Stimulated activated naive CD4-positive, alpha-beta T cell (primary cell): ENCODE measurements at places on chromosomes 1 and 21.

DNA sequence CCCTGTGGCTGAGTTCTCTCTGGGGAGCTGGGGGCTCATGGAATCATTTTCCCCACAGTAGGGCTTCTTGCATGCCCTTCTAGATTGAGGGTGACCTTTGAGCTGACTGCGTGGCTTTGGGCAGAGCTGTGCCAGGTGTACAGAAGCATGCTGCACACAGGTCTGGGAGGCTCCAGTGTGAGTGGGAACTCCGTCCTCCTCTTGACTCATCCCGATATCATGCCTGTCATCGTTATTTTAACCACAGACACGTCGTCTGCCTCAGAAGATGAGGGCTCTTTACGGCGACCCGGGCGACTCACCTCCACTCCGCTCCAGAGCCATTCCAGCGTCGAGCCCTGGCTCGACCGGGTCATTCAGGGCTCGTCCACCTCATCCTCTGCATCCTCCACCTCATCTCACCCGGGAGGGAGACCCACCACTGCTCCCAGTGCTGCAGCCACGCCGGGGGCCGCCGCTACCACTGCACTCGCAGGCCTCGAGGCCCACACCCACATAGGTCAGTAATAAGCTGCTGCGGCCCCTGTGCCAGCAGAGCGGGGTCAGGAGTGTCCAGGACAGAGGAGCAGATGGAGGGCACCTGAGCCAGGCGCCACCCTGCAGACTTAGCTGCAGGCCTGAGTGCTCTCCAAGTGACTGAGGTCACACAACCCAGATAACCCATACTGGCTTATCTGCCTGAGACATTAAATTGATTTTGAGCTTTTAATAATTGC is 39.8 kb downstream of the DIP2A start:
- DNase-seq = no peak

DNA sequence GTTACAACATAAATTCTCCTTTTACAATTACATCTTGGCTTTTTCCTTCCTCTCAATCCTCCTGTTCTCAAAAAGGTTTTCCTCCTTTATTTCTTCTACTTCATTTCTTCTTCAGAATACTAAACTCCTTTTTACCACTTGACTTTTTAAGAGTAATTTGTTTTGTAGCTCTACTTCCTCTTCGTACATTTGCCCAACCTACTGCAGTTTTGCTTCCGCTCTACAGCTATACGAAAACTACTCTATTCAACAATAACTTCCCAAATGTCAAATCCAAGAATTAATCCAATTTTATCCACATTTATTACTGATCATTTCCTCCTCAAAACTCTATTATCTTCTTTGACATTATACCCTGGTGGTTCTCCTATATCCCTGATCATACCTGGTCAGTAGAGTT is 3.4 kb downstream of the GDAP2 start:
- DNase-seq = no peak

DNA sequence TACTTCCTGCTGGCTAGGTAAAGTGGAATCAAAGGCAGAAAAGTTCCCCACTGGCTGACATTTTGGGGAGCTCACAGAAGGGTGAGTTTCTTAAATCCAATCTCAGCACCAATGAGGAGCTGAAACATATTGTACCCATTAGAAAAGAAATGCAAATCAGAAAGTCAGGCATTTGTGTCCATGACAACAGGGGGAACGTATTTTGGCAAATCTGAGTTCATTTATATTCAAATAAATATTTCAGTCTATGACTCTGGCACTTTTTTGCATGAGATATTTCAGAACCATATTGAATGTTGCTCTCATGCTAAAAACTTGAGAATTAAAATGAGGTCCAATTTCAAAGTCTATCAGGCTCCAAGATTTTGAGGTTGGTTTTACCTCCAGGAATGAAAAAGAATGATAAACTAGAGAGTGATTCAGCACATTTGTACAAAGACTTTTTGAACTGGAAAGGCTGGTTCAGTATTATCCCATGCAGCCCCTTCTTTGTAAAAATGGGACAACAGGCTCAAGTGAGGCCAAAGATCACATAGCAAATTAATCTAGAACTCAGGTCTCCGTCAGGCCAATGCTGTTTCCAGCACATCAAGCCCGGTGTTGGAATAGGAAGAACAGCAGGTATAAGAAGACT is 202.2 kb downstream of the RRAGC start:
- no peak for DNase-seq

- DNase-seq = no peak
These were observed 78.6 kb downstream of the POFUT2 start for GRCh38 chr21:45209046-45209445.

DNA sequence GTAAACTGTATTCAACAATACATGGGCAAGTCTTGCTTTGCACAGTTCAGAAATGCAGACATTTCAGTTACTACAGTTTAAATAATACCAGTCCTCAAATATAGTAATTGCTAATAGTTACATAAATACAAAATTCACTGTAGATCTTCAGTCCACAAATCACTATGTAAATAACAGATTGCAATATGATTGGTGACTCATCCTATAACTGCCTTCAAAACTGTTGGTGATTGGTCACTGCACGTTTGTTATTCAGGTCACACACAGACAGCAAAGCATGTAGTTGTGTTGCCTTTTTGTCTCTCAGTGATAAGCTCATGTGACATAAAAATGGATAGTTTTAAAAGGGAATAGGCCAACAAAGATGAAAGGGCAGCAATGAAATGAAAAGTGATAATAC is 186.5 kb upstream of the CTTNBP2NL start:
- DNase-seq = no peak
